Omental fat pad (tissue), 4 donors: ENCODE measurements at places on chromosomes 2 and 18. TPM values are rescaled to one million over a fixed set of nuclear protein-coding genes. Genes with fewer than 3 reads are reported as not detected.

Gene AOX1
- 629 TPM for total RNA-seq

DNA sequence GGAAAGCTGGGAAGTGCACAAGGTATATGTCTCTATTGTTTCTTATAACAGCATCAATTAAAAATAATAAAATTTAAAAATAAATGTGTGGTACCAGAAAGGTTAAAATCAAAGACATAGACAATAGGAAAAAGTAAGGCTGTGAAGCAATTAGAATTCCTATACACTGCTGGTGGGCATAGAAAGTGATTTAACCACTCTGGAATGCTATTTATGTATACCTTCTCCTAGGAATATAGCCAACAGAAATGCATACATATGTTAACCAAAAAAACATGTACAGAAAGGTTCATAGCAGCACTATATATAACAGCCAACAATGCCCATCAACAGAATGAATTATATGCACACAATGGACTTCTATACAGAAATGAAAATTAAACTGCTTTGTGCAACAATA lies 43.0 kb downstream of the WDSUB1 start:
- no peak for DNase-seq

DNA sequence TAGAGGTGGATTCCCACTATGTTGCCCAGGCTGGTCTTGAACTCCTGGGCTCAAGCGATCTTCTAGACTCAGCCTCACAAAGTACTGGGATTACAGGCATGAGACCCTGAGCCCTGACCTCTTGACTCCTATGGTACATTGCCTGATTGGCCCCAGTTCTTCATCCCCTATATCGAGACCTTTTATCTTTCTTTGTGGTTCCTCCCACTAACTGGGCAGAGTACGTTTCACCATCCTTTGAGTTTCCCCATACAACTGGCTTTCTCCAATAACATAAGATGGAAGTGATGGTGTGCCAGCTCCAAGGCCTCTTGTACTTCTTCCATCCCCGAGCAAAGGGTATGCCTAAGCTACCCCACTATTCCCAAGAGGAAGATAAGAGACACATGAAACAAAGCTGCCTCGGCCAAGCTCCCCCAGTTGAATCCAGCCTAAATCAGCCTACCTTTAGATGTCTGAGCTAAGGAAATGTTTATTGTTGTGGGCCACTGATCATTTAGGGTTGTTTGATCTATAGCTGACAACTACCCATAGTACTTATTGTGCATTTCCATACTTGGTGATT lies 8.3 kb upstream of the TMEM247 start:
- DNase-seq: no peak

DNA sequence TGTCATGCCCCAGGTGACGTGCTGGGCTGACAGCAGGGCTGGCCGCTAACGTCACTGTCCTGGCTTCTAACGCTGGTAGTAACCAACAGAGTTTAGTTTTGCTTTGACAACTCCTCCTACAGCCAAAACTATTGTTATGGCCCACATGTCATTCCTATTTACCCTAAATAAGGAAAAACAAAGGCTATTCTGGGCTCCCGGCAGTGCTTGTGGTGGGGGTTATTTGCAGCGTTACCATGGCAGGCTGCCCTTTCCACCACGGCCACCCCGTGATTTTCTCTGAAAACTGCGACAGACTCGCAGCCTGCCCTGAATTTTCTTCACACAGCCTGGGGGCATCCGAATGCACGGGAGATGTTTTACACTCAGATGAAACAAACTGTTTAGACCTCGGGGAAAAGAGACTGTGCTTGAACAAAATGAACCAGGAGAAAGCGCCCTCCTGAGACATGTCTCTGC lies 115.2 kb downstream of the FAM210A start:
- DNase-seq: no peak

- no peak for DNase-seq
These were observed 15.6 kb upstream of the ACTG2 start for GRCh38 chr2:73877071-73877802.

- DNase-seq: no peak
These were observed 236.0 kb upstream of the HDAC4 start for GRCh38 chr2:239636808-239637207.

DNA sequence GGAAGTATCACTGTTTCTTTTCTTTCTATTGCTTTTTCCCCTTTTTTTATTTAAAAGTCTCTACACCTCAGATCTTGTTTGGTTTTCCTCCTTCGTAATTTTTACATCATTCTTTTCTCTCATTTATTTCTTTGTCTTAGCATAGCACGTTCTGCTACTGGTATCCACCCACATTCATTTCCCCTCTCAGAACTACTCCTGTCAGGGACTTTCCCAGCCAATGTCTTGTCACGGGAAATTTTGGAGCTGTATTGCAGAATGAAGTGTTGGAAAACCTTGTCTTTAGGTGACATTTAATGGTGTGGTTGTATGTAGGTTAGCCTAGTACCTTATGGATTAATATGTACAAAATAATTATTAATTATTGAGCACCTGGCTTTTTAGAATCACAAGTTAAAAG lies 34.0 kb downstream of the TTLL4 start:
- DNase-seq: no peak

DNA sequence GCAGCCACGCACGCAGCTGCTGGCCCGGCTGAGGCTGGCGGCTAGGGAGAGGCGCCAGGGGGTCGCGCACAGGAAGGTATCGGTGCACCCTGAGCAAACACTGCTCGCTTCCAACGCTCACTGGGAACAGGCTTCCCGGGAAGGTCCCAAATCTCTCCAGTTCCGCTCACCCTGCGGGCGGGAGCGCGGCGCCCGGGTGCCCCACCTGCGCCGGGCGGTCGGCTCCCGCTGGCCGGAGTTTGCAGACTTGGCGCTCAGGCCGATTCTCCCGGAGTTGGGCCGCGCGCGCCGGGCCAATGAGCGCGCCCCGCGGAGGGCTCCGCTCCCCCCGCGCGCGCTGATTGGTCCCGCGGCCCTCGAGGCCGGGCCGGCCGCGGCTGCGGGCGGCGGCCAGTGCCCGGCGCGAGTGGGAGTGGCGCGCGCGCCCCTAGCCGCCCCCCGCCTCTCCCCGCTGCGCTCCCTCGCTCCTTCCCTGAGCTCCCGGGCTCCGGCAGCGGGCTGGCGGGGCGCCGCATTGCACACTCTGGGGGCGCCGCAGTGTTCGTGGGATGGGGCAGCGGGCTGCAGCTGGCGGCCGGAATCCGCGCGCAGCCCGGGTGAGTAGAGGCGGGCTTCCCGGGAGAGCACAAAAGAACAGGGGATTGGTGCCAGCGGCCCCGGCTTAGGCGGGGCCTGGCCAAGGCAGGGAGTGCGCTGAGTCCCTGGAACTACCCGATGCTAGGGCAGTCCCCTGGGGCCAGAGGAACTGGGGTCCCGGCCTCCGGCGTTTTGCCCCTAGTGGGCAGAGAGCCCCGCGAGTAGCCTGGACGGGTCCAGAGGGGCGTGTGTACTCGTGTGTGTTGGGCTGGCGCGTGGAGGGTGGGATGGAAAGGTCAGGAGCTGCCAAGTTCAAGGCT lies at the start of gene LYPD6:
TSS of gene LYPD6 (plus strand) at position 461 of the 896 bp plus-strand sequence. CDS start 107,122 bp downstream, outside the sequence.
- DNase-seq: no peak

Gene MOB4
- total RNA-seq: 22.5 TPM

DNA sequence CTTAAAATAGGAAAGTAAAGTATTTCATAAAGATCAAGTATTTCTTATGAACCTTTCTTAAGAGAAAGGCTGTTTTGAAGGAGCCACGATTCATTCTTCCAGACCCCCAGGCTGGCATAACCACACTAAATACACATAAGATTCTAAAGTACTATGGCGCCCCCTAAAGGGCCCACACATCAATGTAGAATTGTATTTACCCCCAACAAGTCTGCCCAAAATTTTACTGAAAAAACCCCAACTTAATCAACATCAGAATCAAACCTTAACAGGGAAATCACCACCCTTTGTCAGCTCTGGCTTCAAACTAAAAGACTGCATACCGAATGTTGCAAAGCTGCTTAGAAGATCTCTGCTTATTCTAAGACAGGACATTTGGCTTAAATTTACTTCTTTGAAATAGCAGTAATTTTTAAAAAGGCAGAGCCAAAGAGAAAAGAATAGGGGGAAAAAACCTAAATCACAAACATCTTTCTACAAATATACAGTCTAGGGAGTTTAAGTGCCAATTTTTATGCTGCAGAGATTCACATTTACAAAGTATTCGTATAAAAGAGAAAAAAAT lies 20.4 kb upstream of the BCL2 start:
- no peak for DNase-seq

DNA sequence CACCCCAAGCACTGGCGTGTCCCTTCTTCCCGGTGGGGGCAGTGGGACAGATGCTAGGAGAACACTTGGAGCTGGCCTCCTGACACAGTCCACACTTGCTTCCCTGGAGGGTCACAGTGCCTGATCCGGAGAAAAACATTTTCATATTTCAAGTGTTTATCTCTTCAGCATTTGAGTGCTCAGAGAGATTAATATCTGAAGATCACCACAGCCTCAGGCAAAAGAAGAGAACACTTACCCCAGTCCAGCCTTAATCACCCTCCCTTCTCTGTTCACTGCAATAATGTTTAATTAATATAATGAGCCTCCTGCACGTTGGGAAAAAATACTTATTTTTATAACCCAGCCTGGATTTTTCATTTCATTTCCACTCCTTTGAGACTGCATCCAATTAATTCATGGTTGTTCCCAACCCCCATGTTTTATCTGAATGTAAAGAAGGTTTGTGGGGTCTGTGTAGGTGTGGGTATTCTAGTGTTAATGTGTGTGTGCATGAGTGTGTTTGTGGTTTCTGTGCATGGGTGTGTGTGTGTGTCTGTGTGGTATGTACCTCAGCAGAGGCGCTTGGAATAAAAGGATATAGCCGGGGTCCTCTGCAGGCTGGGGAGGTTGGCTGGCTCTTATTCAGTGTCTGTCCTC lies 72.1 kb downstream of the NRP2 start:
- DNase-seq: no peak

DNA sequence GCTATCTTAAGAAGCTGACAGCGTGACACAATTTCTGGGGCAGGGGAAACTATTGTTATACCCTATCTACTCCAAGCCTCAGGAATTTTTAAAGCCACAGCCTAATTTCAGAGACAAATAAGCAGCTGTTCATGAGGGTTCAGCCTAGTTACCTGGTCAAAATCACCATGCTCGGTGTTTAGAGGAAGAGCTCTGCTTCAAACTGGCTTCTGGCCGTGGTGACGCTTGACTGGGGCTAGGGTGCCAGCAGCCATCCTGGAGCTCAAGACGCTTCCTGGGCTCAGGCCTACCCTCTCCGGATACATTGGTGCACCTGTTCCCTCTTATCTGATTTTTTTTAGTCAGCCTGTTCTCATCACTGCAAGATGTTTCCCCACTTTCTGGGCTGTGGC lies 41.7 kb downstream of the FRZB start:
- DNase-seq: no peak

Gene LYPD1
- total RNA-seq: 0.48 TPM

Gene NETO1
- 7.1 TPM for total RNA-seq

- DNase-seq: no peak
These were observed 134.0 kb downstream of the SEPTIN10 start for GRCh38 chr2:109479804-109480203.

GRCh38 chr2:173359231-173359630 lies 4.6 kb downstream of the CDCA7 start:
- DNase-seq: no peak

Gene G6PC2
- total RNA-seq: not detected

DNA sequence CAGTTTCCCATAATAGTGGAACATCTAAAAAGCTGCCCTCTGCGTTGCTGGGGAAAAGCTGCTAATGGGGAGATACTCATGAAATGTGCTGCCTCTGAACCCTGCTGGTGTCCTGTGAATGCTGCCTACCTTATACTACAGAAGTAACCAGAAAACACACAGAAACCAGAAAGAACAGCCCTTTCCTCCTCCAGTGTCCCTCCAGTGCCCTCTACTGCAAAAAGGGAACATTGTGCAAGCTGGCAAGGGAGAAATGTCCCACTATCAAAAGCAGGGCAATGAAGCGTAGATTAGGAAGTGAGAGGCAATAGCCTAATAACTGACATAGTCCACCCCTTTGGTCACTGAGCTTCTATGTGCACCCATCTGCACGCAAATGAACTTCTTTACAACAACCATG lies 162.7 kb upstream of the ETAA1 start:
- no peak for DNase-seq

DNA sequence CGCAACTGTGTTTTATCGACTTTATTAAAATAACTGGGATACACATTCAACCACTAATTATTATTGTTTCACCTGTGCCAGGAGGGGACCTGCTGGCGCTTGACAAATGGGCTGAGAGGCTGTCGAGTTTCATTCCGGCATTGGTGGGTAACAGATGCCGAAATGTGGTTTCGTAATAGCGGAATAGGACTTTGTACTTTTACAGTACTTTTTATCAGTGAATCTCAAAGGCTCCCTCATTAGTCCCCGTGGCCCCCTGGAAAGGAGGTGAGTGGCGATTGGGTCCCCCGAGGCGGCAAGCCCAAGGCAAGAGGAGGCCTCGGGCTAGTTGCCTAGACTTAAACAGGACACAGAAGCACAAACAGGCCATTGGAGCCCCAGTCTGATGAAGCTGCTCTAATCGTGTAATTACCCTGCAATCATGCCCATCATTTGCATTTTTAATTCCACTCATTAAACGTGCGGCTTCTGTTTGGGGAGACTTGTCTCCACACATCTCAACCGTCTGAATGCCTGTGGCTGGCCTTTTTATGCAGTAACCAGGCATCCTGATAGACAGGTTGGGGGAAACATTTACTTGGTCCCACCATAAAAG lies 193.2 kb downstream of the INO80D start:
- no peak for DNase-seq

DNA sequence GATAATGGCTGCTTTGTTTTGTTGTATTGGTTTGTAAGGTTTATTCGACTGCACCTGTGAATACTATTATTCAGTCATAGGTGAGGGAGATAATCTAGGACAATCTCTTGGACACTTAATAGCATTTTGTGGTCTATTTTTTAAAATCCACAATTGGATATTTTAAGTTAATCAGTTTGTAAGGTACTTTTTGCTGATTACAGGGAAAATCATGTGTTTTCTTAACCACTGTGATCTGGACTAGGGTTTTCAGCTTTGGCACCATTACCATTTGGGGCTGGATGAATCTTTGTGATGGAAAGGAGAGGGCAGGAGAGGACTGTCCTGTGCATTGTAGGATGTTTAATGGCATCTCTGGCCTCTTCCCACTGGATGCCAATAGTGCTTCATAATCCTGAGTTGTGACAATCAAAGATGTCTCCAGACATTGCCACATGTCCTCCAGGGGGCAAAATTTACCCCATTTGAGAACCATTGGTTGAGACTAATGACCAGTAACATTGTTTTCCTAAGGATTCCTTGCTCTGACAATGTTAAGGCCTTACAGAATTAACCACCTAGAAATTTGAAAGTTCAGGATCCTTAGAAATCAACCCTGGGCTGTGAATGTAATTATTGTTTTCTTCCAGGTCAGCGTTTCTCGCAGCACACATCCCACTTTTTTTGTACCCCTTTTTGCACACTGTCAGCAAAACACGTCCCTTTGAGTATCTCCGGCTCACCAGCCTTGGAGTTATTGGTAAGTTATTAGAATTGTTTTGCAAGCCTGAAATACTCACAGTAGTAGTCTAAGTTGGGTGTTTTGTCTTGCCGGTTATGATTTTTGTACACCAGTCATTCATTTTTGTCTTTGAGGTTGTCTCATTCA lies 15.6 kb downstream of the CNOT9 start:
- DNase-seq: no peak

Gene SLC30A3
- not detected for total RNA-seq
